ENCODE measurements at places on chromosomes 12 and 14.

DNA sequence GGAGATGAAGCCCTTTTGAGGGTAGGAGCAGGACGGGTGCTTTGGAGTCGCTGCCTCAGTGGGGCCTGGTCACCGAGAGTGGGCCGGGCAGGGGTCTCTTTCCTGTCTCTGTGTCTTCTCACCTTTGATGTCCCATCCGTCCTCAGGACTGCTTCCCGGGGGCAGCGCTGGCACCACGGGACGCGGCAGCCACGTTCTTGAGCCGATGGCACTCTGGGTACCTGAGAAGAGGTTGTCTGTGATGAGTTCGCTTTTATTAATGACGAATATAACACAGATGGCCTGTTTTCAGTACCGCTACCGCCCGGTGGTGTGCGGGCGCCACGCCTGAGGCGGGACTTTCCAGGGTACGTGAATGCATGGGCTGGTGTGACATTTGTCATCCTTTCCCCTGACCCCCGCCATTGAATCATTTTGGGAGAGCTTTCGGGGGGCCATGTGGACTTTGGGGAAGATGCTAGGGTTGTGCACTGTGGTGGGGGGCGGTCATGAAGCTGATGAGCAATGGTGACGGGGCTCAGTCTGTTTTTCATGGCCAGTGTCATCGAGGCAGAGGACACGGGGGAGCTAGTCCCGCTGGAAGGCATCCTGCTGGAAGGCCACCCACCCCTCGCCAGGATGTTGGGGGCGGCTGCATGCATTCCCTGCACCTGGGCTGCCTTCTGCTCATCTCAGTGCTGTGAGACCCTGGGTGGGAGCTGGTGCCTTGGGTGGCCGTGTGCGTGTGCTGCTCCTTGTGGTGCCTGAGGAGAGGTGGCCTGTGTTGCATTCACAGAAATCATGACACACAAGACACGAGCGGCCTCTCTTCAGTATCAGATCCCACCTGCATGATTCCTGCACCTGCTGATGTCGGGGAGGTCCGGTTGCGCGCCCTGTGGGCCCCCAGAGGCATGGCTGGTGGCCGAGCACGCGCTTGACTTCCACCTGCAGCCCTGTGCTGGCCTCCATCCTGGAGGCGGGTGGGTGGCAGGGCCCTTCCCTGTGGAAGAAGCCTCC, 162.5 kb upstream of the RTL1 start:
- no peak for DNase-seq

- DNase-seq = no peak
These were observed 134.8 kb upstream of the DIO3 start for GRCh38 chr14:101426466-101426865.

- DNase-seq = no peak
These were observed 93.6 kb downstream of the STAB2 start for GRCh38 chr12:103680591-103681141.

- DNase-seq = no peak
These were observed 4.4 kb downstream of the IPO8 start for GRCh38 chr12:30691122-30691879.

DNA sequence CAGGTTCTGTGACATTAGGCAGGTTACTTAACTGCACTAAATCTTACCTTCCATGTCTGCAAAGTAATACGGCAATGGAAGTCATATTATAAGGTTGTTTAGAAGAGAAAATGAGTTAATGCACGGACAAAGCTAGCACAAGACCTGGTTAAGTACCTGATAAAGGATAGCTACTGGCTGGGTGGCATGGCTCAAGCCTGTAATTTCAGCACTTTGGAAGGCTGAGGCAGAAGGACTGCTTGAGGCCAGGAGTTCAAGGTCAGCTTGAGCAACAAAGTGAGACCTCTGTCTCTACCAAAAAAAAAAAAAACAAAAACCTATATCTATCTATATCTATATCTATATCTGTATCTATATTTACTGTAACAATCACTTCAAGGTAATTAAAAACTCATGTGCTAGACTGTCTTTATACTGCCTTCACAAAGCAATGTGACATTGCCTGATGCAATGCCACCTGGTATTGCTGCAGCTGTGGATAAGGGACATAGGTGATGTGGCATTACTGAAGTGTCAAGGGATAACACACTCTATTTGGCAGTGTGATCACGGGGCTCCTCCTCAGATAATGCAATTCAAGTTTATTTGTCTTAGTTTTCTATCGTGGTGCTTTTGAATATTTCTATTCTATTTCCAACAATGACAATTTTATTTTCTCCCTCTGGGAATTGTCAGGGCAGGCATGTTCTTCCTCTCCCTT, 107.1 kb downstream of the PAX9 start:
- DNase-seq = no peak

DNA sequence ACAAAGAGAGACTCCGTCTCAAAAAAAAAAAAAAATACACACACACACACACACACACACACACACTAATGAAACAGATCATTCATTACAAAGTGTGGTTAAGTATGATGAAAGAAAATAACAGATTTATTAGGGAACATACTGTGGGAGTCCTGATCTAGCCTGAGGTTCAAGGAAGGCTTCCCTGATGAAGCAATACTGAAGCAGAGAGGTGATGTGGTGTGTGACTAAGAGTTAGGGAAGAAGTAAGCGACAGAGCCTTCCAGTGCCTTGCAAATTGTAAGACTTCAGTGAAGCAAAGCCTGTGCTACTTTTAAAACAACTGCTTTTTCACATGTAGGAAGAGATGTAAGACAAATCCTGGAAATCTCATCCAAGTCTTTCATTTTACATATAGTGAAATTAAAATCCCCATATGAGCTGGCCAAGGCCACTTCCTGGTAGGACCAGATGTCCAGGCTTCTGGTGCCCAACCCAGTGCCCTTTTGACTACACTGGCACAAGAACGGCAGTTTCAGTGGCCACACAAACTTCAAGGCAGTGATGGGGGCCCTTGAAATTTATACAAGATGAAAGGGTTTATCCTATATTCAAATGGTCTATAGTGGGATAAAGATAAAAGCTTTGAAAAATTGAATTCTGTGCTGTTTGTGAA, 86.2 kb downstream of the STON2 start:
- DNase-seq = no peak

DNA sequence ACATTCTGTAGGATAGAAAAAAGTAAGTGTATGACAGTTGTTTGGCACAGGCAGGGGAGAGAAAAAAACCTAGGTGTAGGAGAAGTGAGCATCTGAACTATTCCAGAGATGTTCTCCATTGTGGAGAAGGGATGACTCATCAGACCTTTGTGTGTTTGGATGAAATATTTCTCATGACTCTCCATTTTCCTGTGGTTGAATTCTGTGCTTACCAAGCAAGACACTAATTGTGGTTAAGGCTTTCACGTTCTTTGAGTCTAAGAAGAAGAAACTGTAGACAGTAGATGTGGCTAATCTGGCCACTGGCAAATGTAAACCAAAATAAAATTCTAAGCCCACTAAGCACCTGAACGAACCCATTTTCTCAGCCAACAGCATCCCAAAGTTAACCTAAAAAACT, 107.9 kb upstream of the GZMB start:
- DNase-seq = no peak

DNA sequence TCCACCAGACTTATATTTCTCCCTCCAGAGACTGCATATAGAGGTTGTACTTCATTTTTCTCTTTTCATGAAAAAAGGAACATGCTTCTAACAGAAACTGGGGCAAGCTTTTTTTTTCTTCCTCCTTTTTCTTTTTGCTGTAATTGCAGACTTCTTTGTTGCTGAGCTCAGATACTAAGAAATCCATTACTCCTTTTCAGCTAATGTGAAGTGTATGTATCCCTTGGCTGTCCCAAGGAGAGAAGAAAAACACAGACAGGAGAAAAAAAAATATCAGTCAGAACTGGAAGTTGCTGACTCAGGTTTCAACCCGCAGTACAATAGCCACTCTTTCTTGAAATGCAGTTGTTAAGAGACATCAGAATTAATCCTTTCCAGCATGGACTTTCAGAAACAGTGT, 1248.4 kb downstream of the LRFN5 start:
- no peak for DNase-seq

DNA sequence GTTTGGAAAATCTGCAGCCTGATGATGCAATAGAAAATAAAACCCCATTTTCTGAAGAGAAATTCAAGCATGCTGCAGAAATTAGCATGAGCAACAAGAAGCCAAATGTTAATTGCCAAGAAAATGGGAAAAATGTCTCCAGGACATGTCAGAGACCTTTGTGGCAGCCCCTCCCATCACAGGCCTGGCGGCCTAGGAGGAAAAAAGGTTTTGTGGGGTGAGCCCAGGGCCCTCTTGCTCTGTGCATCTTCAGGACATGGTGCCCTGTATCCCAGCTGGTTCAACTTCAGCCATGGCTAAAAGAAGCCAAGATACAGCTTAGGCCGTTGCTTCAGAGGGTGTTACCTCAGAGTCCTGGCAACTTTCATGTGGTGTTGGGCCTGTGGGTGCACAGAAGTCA, 775.5 kb upstream of the SEL1L start:
- no peak for DNase-seq

GRCh38 chr12:85060916-85061315, 24.8 kb downstream of the LRRIQ1 start:
- DNase-seq = no peak

- no peak for DNase-seq
These were observed 13.7 kb downstream of the P2RX4 start for GRCh38 chr12:121223292-121224285.

Measured in stimulated activated CD8-positive, alpha-beta memory T cell treated with anti-CD3 and anti-CD28 coated beads, Interleukin-7, amount 100 ng/mL, for 1 hour (primary cell).